ENCODE measurements at places on chromosomes 3 and 15.
A peak's percentile ranks its signal among the peaks of the same experiment; 100 is the strongest.

DNA sequence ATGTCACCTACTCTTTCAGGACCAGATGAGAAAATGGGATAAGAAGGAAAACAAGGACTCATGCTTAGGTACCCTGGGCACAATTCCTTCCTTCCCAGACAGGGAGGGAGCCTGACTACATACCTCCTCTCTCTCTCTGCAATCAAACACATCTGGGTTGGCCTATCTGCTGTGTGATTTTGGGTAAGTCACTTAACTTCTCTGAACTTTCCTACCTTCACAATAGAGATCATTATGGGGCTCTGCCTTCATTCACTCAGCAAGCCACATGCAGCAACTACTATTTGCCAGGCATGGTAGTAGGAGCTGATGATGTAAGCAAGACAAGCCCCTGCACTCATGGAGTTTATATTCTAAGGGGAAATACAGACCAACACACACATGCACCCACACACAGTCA lies 251.2 kb downstream of the SHQ1 start:
- no peak for DNase-seq

- no peak for DNase-seq
Observed at GRCh38 chr3:181056136-181056732, 66.7 kb upstream of the DNAJC19 start.

DNA sequence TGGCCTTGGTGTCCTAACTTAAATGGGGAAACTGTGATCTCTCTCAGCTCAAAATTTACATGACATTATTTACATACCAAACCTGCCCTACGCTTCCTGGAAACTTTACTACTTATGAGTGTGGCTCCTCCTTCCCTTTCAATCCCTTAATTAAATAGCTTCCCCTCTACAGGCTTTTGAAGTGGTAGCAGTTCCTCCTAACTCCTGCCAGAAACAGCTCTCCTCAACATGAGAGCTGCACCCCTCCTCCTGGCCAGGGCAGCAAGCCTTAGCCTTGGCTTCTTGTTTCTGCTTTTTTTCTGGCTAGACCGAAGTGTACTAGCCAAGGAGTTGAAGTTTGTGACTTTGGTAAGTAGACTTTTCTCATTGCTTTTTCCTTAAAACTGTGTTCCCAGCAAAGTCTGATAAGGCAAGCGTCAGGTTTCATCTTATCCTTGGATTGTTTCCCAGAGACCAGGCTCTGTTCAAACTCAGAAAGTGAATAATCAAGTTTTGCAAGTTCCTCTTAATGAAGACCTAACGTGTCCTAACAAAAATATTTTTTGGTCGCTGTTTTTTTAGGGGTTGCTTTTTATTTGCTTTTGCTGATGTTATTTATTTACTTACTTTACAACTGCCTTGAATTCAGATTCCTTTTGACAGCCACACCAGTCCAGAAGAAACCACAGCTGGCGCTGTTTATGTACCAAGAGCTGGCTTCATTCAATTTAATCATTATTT lies at the start of gene ACP3:
ACP3 (plus strand) TSS at position 179 of the 720 bp plus-strand sequence; CDS start at position 229, 50 bp downstream.
- no peak for DNase-seq

DNA sequence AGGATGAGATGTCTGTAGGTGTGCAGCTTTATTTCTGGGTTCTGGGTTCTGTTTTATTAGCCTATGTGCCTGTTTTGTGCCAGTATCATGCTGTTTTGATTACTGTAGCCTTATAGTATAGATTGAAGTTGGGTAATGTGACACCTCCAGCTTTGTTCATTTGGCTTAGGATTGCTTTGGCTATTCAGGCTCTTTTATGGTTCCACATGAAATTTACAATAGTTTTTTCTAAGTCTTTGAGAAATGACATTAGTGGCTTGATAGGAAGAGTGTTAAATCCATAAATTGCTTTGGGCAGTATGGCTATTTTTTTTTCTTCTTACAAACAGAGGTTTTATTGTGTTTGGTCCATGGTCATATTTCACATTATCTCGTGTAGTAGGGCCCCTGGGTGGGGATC lies 285.8 kb upstream of the GADL1 start:
- no peak for DNase-seq

GRCh38 chr15:90552162-90552928 lies 22.6 kb downstream of the CRTC3 start:
- no peak for DNase-seq

- no peak for DNase-seq
Observed at GRCh38 chr3:30578986-30579579, 27.3 kb upstream of the TGFBR2 start.

DNA sequence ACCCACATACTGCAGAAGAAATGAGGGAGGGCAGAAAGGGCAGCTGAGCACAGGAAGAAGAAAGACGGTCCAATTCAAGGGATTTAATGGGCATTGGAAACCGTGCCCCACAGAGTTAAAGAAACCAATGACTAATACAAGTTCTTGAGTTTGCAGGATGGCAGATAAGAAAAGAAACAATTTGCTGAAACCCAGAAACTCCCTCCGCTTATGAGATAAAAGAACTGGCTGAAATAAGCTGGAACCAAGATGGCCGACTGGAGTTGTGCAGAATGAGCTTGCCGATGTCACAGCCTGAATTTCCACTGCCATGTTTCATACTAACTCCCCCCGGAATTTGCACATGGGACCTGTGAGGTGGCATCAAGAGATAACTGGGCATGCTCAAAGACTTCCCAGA lies 47.1 kb downstream of the SCAP start:
- no peak for DNase-seq

DNA sequence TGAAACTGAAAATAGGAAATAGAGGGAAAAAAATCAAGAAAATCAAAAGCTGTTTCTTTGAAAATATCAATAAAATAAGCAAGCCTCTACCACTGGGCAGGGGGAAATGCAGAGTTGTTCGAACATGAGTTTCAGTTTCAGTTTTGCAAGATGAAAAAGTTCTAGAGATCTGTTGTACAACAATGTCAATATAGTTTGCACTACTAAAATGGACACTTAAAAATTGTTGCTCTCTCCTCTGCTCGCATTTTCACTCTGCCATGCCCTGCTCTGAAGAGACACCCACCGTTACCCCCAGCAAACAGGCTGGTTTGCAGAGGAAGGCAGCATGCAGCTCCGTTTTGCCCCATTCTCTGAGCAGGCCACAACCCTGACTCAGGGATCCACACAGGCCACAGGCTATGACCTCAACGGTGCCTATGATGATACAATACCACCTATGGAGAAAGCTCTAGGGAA lies 64.5 kb downstream of the ZNF148 start:
- DNase-seq: peak; percentile 4

GRCh38 chr15:83747050-83747717 lies 93.3 kb downstream of the ADAMTSL3 start:
- no peak for DNase-seq

- no peak for DNase-seq
Observed at GRCh38 chr3:195236801-195237570, 34.0 kb downstream of the XXYLT1 start.

GRCh38 chr3:58164906-58165821 lies 45.6 kb downstream of the DNASE1L3 start:
- DNase-seq: no peak

- DNase-seq: no peak
Observed at GRCh38 chr15:46413799-46414198, 779.0 kb downstream of the SQOR start.

DNA sequence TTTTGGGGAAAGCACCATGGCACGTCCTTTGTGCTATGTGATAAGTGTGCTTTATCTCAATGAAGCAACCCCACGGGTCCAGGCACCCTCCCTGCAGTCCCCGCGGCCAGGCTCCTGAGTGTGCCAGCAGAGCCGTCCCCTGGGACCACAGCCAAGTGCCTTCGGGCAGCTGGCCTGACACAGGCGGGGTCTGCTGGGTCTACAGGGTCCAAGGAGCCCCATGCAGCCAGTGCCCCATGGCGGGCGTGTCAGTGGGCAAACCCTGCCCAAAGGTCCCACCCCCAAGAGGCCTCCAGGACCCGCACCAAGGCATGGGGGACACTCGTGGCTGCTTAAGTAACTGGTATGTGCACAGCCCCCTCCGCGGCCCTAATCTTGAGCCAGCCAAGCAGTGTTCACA lies 35.3 kb downstream of the KLHL25 start:
- DNase-seq: no peak

DNA sequence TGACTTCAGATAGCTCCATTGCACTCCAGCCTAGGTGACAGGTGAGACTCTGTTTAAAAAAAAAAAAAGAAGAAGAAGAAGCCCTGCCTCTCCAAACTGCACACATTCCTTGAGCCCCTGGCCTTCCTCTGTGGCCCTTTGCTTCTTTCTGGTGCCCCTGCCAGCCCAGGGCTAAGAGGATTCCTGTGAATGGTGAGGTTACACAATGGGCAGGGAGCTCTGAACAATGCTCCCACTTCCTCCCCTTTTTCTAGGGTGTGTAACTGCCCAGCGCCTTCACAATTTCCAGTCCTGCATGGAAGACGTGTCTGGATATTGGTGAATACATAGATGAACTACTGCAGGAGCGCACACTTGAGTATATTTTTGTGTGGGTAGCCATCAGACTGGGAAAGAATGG lies 3.6 kb upstream of the AMOTL2 start:
- DNase-seq: no peak

- DNase-seq: no peak
Observed at GRCh38 chr15:40856746-40857145, 12.9 kb downstream of the SPINT1 start.

GRCh38 chr15:101152914-101153313 lies 98.9 kb downstream of the CHSY1 start:
- no peak for DNase-seq

DNA sequence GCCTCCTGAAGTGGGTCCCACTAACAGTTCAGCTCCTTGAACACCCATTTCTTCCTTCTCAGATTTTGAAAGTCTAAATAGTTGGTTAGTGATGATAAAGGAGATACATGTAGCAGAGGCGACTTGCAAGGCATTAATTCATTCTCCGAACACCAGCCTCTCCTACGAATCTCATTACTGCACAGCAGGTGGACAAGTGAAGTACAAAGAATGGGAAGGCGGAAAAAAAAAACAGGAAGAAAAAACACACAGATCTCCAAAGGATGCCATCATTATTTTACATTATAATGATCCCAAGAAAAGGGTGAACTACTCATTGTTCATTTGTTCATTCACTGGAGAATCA lies 276.5 kb downstream of the MAGI1 start:
- no peak for DNase-seq

GRCh38 chr15:47460795-47461573 lies 256.3 kb upstream of the SEMA6D start:
- no peak for DNase-seq

- DNase-seq: no peak
Observed at GRCh38 chr3:27568393-27568792, 84.2 kb upstream of the SLC4A7 start.

DNA sequence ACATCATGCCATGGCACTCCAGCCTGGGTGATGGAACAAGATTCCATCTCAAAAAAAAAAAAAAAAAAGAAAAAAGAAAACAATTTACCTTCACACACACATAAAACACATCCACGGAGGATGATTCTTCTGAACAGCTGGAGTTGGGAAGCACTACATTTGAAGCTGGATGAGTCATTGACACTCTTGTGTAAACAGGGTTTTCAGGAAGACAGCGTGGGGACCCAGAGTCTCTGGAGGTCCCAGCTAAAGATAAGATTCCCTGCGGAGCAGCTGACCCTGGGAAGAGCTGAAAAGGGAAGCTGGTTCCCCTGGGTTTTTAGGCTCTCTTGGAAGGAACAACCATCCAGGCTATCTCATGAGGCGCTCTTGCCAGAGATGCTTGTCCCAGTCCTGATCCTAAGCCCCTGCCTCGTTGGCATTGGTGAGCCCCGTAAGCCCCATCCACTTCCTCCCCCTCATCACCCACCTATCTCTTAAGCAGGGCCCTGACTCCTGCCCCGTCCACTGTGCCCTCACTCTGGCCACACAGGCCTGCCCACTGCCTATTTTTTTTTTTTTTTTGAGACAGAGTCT lies 32.0 kb upstream of the FURIN start:
- DNase-seq: no peak
